ENCODE measurements at places on chromosomes 1 and 21. TPM values are rescaled to one million over a fixed set of nuclear protein-coding genes. Genes with fewer than 3 reads are reported as not detected.

The ZNF691 gene
- total RNA-seq: 15.4 TPM

The PKP1 gene
- not detected for total RNA-seq

The ASH1L gene
- 27.2 TPM for total RNA-seq

The OR6N1 gene
- total RNA-seq: not detected

The SMIM1 gene
- total RNA-seq: 0.87 TPM

The FRRS1 gene
- 47.1 TPM for total RNA-seq

The CD34 gene
- total RNA-seq: 0.04 TPM

The ARHGEF16 gene
- total RNA-seq: not detected

The NBPF6 gene
- not detected for total RNA-seq

The FAAH gene
- total RNA-seq: 1.3 TPM

The NT5C1A gene
- 0.61 TPM for total RNA-seq

The KRTAP24-1 gene
- total RNA-seq: not detected

The LRRC47 gene
- total RNA-seq: 29.1 TPM

The OLFML2B gene
- total RNA-seq: not detected

The ZNF683 gene
- not detected for total RNA-seq

The GBP6 gene
- not detected for total RNA-seq

The STIL gene
- 29.4 TPM for total RNA-seq

The MSH4 gene
- total RNA-seq: not detected
